Hindlimb muscle (tissue), 1 donor: ENCODE measurements at places on chromosomes 4 and X. TPM values are rescaled to one million over a fixed set of nuclear protein-coding genes. Genes with fewer than 3 reads are reported as not detected.
A peak's percentile ranks its signal among the peaks of the same experiment; 100 is the strongest.

- DNase-seq, result no peak
Observed at GRCh38 chr4:106366026-106366425, 2.6 kb downstream of the GIMD1 start.

GRCh38 chrX:38595801-38596200 lies 34.5 kb downstream of the TSPAN7 start:
- no peak for DNase-seq

DNA sequence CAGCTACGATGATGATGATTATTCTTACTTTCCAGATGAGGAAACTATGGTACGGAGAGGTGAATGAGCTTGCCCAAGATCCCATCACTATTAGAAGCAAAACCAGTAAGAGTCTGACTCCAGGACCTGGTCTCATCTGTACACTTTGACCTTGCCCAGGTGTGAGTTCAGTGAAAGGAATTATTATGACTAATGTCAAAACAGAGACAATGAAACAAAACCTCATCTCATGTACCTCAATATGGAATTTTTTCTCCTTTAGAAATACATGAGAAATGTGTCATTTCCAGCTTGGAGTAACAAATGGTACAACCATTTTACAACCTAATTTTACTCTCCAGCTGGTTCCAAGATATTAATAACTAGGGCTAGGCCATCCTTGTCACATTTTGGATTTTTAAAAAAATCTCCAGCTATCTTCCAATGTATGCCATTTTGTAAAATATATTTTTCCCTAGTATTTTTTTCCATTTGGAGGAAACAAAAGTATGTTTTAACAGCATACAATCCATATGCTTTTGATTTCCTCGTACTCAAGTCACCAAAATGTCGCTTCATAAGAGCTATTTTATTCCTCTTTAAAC lies 213.8 kb downstream of the PTTG2 start:
- no peak for DNase-seq

DNA sequence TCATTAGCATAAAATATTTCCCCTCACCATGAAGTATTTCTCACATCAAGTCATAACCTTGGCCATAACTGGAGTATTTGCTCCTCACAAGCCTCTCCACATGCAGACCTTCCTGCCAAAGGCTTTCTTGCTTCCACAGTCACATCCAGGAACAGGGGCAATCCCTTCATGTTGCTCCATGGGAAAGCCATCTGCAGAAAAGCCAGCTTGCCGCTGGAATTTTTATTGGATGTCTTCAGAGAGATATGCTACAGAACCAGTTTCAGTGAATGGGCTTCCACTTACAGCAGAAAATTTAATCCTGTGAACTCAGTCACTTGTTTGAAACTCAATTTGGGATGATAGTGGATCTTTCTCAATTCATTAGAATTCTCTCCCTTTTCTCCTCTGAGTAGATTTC lies 3.2 kb upstream of the CDKN2AIP start:
- no peak for DNase-seq

DNA sequence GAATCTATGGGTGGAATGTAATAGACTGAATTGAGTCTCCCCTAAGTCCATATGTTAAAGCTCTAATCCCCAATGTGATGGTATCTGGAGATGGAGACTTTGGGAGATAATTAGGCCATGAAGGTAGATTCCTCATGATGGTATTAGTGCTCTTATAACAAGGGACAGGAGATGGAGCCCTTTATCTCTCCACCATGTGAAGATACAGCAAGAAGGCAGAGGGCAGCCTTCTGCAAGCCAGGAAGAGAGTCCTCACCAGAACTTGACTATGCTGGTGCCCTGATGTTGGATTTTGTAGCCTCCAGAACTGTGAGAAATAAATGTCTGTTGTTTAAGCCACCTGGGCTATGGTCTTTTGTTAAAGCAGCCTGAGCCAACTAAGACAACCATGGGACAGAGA lies 76.4 kb upstream of the F8A3 start:
- DNase-seq, result no peak

- no peak for DNase-seq
Observed at GRCh38 chr4:8155660-8156421, 2.8 kb downstream of the ABLIM2 start.

DNA sequence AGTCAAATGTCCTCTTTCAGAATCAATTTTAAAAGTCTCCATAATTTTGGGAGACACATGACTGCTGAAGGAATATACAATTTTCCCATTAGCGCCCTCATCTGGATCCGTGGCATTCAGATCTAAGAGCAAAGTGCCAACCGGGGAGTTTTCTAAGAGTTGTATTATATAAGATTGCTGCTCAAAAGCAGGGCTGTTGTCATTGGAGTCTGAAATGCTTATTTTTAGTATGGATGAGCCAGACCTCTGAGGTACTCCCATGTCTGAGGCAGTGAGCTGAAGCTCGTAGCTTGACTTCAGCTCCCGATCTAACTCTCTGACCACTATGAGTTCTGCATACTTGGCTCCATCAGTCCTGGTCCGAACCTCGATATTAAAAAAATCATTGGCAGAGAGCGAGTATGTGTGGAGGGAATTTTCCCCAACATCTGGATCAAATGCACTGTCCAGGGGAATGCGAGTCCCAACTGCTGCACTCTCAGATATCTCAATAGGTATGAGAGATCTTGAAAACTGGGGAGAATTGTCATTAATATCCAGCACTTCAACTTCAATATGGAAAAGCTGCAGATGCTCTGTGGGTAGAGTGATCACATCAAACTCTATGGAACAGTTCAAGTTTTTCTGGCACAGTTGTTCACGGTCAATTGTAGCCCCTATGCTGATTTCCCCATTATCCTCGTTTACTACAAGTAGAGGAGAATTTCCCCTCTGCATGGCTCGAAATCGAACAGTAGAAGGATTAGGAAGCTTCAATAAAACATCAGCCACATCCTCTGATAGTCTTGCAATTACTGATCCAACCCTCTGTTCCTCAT lies 917 bp downstream of the PCDH18 start:
- DNase-seq, result peak; percentile 69

GRCh38 chr4:8641931-8642650 lies 49.5 kb downstream of the CPZ start:
- DNase-seq, result no peak

- DNase-seq, result no peak
Observed at GRCh38 chrX:45823536-45823935, 622.9 kb upstream of the DIPK2B start.

- DNase-seq, result no peak
Observed at GRCh38 chr4:88957570-88957969, 99.4 kb downstream of the FAM13A start.

DNA sequence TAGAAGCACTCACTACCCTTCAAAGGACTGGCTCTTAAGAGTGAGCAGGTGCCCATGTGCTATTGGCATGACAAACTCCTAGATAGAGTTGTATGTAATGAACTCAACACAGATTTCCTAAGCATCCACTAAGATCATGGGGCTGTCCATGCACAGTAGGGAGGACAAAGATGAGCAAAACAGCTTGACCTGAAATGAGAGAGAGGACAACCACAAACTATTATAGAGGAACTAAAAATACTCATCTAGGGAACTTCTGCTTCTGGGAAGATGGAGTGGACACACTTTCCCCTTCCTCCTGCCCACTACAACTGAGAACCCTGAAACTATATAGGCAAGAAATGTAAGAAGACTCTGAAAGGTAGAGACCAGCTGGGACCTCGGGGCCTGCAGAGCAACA lies 20.8 kb upstream of the TMEM128 start:
- DNase-seq, result no peak

GRCh38 chrX:103063191-103063845 lies 653 bp downstream of the BEX1 start:
- DNase-seq, result peak; percentile 3

- no peak for DNase-seq
Observed at GRCh38 chrX:47068720-47069119, 9.5 kb upstream of the RGN start.

- DNase-seq, result no peak
Observed at GRCh38 chr4:89009115-89009514, 47.9 kb downstream of the FAM13A start.

- DNase-seq, result no peak
Observed at GRCh38 chr4:76563454-76564122, 128.6 kb downstream of the SHROOM3 start.

- DNase-seq, result no peak
Observed at GRCh38 chrX:109889289-109890006, 113.5 kb upstream of the TMEM164 start.

- DNase-seq, result no peak
Observed at GRCh38 chr4:67466751-67467150, 78.6 kb downstream of the CENPC start.

DNA sequence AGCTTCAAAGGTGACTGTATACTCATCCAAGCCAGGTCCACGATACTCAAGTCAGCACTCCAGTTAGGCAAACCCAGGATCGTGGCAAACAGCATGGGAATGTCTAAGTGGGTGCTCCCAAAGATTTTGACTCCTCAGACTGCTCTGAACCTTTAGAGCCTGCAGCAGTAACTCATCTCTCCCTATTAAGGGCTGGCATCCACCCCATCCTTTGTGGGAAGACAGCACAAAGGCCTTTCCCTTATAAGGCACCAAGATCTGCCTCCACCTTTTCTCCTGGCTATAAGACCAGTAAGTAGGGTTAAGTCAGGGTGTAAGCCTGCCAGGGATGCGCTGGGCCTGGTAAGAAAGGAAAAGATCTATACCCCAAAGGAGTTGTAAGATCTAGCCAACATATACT lies 23.6 kb upstream of the SLC25A43 start:
- no peak for DNase-seq

DNA sequence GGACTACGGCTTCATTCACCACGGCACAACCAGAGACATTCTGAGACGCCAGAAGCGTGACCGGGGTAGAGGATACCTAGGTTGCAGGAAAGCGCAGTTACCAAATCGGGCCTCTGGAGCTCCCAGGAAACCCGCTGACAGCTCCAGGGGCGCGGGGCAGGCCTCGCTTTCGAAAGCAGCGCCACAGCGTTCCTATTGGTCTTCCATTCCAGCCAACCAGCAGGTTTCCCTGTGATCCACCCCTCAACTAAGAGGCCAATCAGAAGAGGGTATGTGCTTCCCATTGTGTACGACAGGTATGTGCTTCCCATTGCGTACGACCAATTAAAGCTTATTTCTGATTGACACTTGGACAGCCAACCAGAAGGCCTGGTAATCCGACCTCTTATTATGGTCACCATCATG lies 14.9 kb downstream of the SNX12 start:
- DNase-seq, result peak; percentile 4

DNA sequence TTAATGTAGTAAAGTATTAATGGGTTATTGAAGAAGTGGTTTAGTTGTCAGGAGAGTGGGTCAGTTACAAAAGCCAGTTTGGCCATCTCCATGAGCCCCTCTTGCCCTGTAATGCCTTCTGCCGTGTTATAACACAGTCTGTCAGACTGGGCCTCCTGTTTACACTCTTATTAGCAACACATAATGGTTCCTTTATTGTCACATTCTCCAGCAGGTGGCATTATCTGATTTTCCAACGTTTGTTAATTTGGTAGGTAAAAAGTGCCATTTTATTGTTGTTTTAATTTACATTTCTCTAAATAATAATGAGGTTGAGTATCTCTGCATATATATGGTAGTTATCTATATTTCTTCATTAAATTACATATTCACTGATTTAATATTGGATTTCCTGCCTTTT lies 560.8 kb downstream of the FGF13 start:
- DNase-seq, result no peak

DNA sequence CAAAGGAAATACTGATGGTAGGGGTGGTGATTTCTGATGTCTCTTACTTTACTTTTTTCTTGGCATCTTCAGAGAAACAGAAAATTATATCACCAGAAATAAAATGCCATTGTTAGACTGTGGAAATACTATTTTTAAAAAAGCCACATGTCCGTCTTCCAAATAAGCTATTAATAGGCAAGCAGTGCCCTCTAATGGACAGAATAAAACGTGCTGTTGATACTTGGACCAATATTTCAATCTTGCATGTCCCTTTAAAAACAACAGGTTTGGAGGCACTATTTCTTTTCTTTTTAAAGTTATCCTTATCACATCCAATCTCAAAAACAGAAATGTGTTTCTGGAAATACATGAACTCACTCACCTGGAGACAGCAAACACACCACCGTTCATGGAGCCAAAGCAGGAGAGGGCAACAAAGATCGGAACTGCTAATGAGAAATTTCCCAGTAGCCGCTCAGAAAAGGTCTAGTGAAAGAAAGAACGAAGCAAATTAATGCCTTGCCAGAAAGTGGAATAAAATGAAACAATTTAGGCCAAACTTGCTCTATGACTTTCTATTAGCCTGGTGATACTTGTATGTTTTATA lies 59.2 kb downstream of the SLC7A11 start:
- peak; percentile 69 for DNase-seq

DNA sequence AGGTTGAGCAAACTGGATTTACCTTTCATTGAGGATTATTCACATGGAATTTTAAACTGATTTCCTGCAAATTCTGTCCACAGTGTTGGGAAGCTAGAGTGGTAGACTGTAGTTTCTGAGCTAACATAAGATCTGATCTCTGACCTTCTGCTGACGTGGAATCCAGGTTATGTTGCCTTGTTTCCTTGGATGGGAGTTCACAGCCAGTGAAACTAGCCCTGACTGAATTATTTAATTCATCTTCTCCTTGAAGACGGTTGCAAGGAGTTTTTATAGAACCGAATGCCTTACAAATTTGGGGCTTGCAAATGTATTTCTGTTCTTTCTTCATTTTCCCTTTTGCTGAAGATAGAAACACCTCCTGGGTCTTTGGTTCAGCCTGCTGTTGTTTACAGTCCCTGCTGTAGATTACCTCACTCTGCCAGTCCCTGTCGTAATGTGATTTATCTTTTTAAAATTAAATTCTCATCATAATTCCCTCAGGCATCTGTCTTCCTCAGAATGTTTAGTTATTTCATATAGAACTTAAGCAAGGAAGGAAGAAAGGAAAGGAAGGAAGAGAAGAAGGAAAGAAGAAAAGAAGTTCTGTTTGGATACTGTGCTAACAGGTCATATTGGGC lies 113.9 kb downstream of the CEP135 start:
- no peak for DNase-seq

DNA sequence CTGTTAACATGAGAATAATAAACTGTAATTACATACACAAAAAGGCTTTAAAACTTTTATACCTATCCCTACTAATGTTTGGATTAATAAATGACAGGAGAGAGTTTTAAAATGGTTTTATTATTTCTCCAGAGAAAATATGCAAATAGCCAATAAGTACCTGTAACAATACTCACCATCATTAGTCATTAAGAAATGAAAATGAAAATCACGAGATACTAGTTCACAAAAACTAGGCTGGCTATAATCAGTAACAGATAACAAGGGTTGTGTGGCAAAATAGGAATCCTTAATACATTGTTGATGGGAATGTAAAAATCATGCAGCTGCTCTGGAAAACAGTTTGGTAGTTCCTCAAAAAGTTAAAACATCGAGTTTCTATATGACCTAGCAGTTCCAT lies 25.2 kb upstream of the AP1AR start:
- no peak for DNase-seq

The MID1 gene
- 16.4 TPM for polyA plus RNA-seq

The GYG2 gene
- polyA plus RNA-seq, result 3.0 TPM

The CHRDL1 gene
- polyA plus RNA-seq, result 5.1 TPM

The COL4A6 gene
- polyA plus RNA-seq, result 2.6 TPM

The BANK1 gene
- 0.67 TPM for polyA plus RNA-seq

The STOX2 gene
- polyA plus RNA-seq, result 5.3 TPM

The IL15 gene
- 7.0 TPM for polyA plus RNA-seq

The RP2 gene
- polyA plus RNA-seq, result 7.6 TPM

The MAGEA9B gene
- not detected for polyA plus RNA-seq

The ZGRF1 gene
- 8.5 TPM for polyA plus RNA-seq

The STK26 gene
- polyA plus RNA-seq, result 50.1 TPM
